ENCODE measurements at places on chromosomes 6 and 20.

DNA sequence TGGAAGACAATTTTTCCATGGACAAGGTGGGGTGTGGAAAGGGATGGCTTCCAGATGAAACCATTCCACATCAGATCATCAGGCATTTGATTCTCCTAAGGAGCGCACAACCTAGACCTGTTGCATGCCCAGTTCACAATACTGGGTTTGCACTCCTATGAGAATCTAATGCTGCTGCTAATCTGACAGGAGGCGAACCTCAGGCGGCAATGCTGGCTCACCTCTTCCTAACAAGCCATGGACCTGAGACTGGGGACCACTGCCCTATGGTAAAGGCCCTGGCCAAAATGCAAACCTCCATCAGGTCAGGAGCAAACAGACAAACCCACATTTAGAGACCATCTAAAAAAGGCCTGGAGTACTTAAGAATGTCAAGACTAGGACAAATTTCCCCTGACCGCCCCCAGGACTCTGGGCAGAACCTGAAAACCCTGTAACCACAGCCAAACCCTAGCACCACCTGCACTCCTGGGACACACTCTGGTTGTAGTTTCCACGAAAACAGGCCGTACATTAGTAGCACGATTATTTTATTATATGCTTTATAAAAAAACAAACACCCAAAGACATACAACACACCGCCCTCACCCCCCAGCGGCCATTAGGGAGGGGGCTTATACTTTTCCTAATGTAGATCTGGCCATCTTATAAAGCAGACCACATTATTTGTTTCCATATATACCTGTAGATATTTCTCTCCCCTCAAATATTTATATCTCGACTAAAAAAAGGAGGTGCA, 27.3 kb downstream of the SNX5 start:
- H3K27me3 ChIP-seq, result no peaks in the 10 kb centered on the region
- H3K4me3 ChIP-seq, result no peak overlapping the region
- H3K4me1 ChIP-seq, result no peaks in the 10 kb centered on the region
- peaks cover 9% of the 10 kb centered on the region for H3K36me3 ChIP-seq
- H3K27ac ChIP-seq, result no peak overlapping the region
- no peak for DNase-seq

GRCh38 chr6:21827425-21828202, 234.1 kb downstream of the SOX4 start:
- H3K27me3 ChIP-seq, result no peaks in the 10 kb centered on the region
- DNase-seq, result no peak

DNA sequence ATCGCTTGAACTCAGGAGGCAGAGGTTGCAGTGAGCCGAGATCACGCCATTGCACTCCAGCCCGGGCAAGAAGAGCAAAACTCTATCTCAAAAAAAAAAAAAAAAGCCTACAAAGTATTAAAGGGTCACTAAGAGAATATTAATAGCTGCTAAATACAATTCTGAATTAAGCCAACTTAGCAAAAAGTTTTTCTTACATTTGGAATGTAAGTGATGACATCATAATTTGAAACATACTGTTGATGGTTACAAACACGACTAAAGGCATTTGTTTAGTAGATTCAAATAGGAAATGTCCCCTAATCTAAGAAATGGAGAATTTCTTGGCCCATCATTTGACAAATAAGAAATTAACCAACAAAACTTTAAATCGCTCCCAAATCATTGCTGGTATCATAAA, 282.8 kb downstream of the RNGTT start:
- no peak overlapping the region for H3K4me3 ChIP-seq
- no peaks in the 10 kb centered on the region for H3K27me3 ChIP-seq
- H3K4me1 ChIP-seq, result no peaks in the 10 kb centered on the region
- no peaks in the 10 kb centered on the region for H3K36me3 ChIP-seq

DNA sequence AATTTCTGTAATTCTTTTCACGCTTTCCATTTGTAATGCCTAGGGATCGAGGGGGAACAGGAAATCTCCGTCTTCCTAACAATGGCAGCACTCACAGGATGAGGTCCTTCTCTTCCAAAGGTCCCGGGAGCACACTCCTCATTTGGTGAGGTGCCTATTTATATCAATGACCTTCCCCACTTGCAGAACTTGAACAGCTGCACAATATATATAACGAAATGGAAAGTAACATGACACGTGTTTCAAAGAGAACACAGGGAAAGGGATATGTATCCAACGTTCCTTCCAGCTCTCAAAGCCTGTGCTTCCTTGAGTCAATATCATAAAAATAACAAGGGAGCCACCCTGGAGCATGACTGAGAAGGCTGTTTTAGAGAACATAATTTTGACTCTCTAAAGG, 78.6 kb upstream of the RBM24 start:
- DNase-seq, result no peak
- no peaks in the 10 kb centered on the region for H3K4me1 ChIP-seq
- H3K27ac ChIP-seq, result no peak overlapping the region
- no peaks in the 10 kb centered on the region for H3K27me3 ChIP-seq

GRCh38 chr6:43089874-43090558, 13.9 kb downstream of the PTK7 start:
- H3K27ac ChIP-seq, result no peak overlapping the region
- peaks cover 25% of the 10 kb centered on the region for H3K4me1 ChIP-seq
- DNase-seq, result no peak

DNA sequence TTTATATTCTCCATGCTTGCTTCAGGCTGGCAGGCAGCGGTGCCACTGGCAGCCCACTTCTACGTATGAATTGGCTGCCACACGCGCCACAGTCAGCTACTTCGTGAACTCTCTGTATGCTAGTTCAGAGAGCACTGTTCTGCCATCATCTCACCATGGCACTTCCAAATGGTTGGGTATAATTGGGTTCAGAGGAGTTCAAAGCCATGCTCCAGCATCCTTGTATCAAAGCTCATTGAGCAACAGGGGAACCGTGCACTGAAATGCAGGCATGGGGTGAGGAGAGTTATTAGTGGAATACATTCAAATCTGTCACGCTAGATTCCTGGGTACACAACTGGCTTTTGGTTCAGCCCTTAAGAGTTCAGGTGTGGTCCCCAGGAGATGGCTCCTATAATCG, 519.9 kb upstream of the NOX3 start:
- no peak for DNase-seq
- no peak overlapping the region for H3K27ac ChIP-seq
- H3K4me1 ChIP-seq, result no peaks in the 10 kb centered on the region
- H3K36me3 ChIP-seq, result no peaks in the 10 kb centered on the region
- H3K27me3 ChIP-seq, result no peaks in the 10 kb centered on the region

DNA sequence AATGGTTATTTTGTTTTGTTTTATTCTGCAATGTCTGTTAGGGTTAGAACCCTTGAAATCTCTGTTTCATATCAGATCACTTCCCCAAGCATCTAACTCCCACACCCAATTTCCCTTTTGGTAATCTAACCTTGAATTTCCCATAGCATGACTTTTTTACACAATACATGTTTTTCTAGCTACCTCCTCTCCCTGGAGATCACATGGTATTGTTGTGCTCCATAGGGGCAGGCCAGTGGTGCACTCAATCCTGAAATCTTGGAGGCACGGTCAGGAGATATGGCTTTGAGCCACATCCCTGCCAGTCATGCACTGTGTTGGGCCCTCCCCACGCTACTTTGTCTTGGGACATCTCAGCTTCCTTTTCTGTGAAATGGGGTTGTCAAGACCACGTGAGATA, 36.7 kb upstream of the NNAT start:
- peaks cover 76% of the 10 kb centered on the region for H3K27me3 ChIP-seq
- no peak for DNase-seq
- H3K4me1 ChIP-seq, result no peaks in the 10 kb centered on the region
- H3K36me3 ChIP-seq, result no peaks in the 10 kb centered on the region
- no peak overlapping the region for H3K4me3 ChIP-seq
- no peak overlapping the region for H3K27ac ChIP-seq

DNA sequence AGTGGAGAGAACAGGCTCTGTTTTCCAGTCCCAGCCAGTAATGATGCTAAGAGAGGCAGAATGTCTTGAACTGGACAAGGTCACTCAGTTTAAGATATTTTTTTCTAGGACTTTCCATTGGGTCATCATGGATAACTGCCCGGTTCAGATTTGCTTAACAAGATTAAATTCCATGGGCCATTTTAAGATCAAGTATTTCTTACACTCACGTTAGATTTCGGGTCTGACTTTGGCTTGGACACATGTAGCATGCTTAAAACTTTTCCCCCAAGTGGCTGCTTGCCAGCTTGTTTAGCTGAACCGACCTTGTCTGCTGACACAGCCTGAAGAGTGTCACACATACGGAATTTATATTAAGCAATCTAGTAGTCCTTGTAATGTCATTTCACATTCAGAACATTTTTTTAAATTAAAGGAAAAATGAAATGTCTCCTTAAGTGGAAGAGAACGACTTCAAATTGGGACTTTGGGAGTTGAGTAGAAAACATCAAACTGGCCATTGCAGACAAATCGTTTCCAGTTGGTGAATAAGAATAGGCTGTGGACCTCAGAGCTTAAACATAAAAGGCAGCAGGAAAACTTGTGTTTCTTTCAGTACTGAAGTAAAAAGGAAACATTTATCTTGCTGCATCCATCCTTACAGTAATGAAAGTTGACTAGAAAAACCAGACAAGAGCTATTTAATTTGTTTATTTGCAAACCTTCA, 29.0 kb downstream of the ARMC2 start:
- H3K27me3 ChIP-seq, result no peaks in the 10 kb centered on the region
- no peaks in the 10 kb centered on the region for H3K36me3 ChIP-seq
- no peak overlapping the region for H3K27ac ChIP-seq
- H3K4me1 ChIP-seq, result no peaks in the 10 kb centered on the region

- no peaks in the 10 kb centered on the region for H3K4me1 ChIP-seq
- no peaks in the 10 kb centered on the region for H3K36me3 ChIP-seq
- DNase-seq, result no peak
- no peak overlapping the region for H3K27ac ChIP-seq
- H3K27me3 ChIP-seq, result no peaks in the 10 kb centered on the region
Measured at GRCh38 chr20:13277663-13278295, 56.7 kb downstream of the ISM1 start.

GRCh38 chr6:145836170-145836569, 21.6 kb upstream of the FBXO30 start:
- no peak overlapping the region for H3K4me3 ChIP-seq
- H3K36me3 ChIP-seq, result no peaks in the 10 kb centered on the region
- H3K27ac ChIP-seq, result no peak overlapping the region
- H3K27me3 ChIP-seq, result no peaks in the 10 kb centered on the region
- H3K4me1 ChIP-seq, result no peaks in the 10 kb centered on the region

- no peaks in the 10 kb centered on the region for H3K36me3 ChIP-seq
- H3K4me3 ChIP-seq, result no peak overlapping the region
- H3K4me1 ChIP-seq, result no peaks in the 10 kb centered on the region
- no peak overlapping the region for H3K27ac ChIP-seq
Measured at GRCh38 chr6:15077006-15077405, 168.9 kb upstream of the JARID2 start.

GRCh38 chr6:134047124-134047523, 5.3 kb downstream of the SLC2A12 start:
- peaks cover 16% of the 10 kb centered on the region for H3K4me1 ChIP-seq
- no peak for DNase-seq
- H3K27ac ChIP-seq, result no peak overlapping the region
- no peak overlapping the region for H3K4me3 ChIP-seq

GRCh38 chr20:7858734-7859250, 81.5 kb downstream of the HAO1 start:
- no peaks in the 10 kb centered on the region for H3K36me3 ChIP-seq
- no peak overlapping the region for H3K27ac ChIP-seq
- H3K27me3 ChIP-seq, result peaks cover 13% of the 10 kb centered on the region
- peaks cover 16% of the 10 kb centered on the region for H3K4me1 ChIP-seq

DNA sequence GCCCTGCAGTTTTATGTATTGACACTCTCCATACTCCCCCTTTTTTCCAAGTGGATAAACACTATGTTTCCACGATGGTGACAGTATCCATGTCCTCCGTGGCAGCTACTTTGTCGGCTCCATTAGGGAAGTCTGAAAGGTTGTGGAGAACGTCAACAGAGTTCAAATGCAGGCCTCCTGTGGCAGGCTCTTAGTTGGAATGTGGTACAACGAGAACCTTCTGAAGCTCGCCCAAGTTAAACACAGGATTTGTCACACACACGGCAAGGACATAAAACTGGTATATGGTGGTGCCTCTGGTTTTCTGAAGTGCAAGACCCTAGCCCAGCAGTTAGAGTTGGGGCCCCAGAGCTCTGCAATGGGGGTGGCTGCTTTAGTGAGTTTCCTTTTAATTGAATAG, 187.0 kb upstream of the TAB2 start:
- no peaks in the 10 kb centered on the region for H3K27me3 ChIP-seq
- H3K27ac ChIP-seq, result no peak overlapping the region
- H3K36me3 ChIP-seq, result no peaks in the 10 kb centered on the region
- H3K4me3 ChIP-seq, result no peak overlapping the region
- peaks cover 25% of the 10 kb centered on the region for H3K4me1 ChIP-seq

- H3K27me3 ChIP-seq, result no peaks in the 10 kb centered on the region
- H3K36me3 ChIP-seq, result no peaks in the 10 kb centered on the region
- H3K27ac ChIP-seq, result no peak overlapping the region
Measured at GRCh38 chr6:118509009-118509617, 39.0 kb upstream of the PLN start.

GRCh38 chr20:2132461-2132901, 30.9 kb downstream of the STK35 start:
- peak overlapping the region; percentile 33 for H3K27ac ChIP-seq
- peaks cover 12% of the 10 kb centered on the region for H3K36me3 ChIP-seq
- no peaks in the 10 kb centered on the region for H3K27me3 ChIP-seq
- H3K4me1 ChIP-seq, result peaks cover 34% of the 10 kb centered on the region

DNA sequence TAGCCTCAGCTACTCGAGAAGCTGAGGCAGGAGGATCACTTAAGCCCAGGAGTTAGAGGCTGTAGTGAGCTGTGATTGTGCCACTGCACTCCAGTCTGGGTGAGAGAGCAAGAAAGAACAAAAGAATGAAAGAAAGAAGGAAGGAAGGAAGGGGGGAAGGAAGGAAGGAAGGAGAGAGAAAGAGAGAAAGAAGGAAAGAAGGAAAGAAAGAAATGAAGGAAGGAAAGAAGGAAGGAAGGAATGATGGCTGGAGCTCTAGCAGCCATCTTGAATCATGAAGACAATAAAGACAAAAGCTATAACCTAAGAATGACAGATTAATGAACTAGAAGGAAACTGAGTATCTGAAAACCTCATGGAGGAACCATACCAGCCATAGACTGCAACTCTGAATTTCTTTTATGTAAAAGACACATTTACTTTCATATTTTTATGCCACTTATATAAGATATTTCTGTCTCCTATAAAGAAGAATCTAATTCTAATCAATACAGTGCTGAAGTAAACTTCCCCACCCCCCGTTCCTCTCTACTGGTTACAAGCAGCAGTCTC, 522.3 kb upstream of the JARID2 start:
- no peaks in the 10 kb centered on the region for H3K36me3 ChIP-seq
- no peak for DNase-seq
- H3K4me3 ChIP-seq, result no peak overlapping the region
- no peaks in the 10 kb centered on the region for H3K27me3 ChIP-seq

All from Calu3 (cell line).